Globus pallidus (tissue), 1 donor: ENCODE measurements at places on chromosomes 2 and 18.

DNA sequence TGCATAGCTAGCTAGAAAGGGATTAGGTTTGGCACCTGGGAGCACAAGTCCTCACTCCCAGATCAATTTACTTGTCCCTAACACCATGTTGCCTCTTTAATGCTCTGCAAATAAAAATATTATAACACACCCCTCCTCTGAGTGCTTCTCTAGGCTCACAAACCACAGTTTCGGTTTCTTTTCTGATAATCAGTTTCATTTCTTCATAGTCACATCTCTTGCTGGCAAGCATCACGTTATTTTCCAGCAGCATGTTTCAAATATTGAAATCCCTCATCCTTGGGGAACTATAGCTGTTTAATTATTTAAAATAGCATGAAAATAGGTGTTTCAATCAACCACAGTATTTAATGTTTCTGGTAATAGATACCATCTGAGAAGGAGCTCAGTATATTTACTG lies 13.9 kb upstream of the SMCHD1 start:
- DNase-seq = peak; percentile 28

GRCh38 chr18:70359071-70359470 lies 70.2 kb downstream of the SOCS6 start:
- DNase-seq = no peak

DNA sequence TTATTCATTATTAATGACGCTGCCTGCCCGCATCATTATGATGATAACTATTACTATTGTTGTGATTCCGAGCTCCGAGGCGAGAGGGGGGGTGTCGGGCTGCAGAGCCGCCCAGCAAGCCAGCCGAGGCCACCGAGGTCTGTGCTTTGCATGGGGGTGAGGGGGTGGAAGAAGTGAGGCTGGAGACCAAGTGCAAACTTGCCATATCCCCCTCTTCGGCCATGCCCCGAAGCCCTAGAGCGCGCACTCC lies 3.6 kb downstream of the BCL11A start:
- DNase-seq = no peak

DNA sequence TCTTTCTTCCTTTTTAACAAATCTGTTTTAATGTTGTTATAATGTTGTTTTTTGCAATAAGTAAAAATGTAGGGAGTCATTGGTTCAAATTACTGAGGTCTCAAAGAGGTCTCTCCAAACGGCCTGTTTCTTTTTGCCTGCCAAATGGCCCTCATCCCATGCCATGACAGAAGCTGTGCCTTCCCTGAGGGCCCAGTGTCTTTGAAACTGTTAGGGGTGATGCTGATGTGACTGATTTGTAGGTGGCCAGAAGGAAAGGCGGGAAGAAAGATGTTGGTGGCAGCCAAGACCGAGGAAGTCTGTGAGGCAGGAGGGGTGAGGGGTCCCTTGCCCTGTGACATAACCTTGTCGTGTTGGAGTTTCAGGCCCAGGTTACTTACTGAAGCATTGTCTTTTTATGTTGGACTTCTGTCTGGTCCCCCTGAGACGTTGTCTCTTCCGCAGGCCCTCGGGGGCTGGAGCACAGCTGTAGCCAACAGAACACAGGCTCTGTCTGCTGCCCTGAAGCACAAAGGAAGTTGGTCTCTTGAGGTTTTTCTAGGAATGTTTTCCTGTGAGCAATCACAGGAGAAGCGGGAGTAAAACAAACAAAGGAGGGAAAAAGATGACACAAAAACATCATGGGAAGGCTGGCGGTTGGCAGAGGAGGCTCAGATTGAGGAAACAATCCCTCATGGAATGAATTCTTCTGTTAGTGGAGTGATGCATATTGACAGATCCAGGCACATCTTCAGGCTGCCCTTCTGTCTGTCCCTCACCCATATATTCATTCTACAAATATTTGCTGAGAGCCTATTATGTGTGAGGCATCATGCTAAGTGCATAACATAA lies 4.9 kb upstream of the ST3GAL5 start:
- DNase-seq = peak; percentile 53

GRCh38 chr18:75159646-75160356 lies 49.1 kb downstream of the PTGR3 start:
- DNase-seq = no peak

- no peak for DNase-seq
Measured at GRCh38 chr2:178363252-178363651, 87.7 kb downstream of the PRKRA start.

DNA sequence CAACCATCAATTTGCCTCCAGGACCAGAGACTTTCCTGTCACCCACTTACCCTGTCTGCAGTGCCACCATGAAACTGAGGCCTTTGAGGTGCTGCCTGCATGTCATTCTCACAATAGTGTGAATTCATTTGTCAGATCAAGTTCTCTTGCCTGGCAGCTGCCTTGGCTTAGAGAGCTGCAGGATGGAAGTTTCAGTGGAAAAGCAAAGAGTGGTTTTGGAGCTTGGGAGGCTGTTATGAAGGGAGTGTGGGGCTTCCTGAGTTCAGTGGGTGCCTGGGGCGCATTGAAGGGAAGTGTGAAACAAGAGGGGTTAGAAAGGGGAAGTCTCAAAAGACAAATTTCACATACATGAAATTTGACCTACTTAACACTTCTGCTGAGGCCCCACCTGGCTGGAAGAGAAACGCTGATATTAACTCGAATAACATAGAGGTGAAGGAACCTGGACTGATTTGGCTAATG lies 7.9 kb upstream of the LBH start:
- DNase-seq = no peak

GRCh38 chr2:23565814-23566213 lies 180.8 kb downstream of the KLHL29 start:
- no peak for DNase-seq

- DNase-seq = no peak
Measured at GRCh38 chr2:153828335-153828734, 43.4 kb upstream of the GALNT13 start.

- no peak for DNase-seq
Measured at GRCh38 chr18:23933407-23933806, 81.1 kb upstream of the TTC39C start.

DNA sequence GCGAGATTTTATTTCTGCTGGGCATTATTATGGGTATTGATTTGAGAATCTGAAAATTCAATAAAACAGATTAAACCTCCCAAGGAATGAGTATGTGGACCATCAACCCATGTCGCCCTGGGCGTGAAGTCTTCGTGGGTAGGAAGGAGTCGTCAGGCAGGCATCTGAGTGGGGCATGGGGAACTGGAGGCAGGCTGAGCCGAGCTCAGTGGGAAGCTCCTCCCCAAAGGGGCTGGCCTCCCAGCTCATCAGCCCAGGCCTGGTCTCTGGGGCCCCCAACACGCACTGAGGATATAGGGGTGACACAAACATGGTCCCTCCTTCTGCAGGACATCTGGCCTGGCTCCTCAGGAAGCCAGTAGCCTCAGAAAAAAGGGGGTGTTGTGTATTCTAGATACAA lies 265.2 kb downstream of the TFCP2L1 start:
- DNase-seq = no peak

GRCh38 chr2:71933467-71934319 lies 214.0 kb downstream of the CYP26B1 start:
- DNase-seq = no peak

DNA sequence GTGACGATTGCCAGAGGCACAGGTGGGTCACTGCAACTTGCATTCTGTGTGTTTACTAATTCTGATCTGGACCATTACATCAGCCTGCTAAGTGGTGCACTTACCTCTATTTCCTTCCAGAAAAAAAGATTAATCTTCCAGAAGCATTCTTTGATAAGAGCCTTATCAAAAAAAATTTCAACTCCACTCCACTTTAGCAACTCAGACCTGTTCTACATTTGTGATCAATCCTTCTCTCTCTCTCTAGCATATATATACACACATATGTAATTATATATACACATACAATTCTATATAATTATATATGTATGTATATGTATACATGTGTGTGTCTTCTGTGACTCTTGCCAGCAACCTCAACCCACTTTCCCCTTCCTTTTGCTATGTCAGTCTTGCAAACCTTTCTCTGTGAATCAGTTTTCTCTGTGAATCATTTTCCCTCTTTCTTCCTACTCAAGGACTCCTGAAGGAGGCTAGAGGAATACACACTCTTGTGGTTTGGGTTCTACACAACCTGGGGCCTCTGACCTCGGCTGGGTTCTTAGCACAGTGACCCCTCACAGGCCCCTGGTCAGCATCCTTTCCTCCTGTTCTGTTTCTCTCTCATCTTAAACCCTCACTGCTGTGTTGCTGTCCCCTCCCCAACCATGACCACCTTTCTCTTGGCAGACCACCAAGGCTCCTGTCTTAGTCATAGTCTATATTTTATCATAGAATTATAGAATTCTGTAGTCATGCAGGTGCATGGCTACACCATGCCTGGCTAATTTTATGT lies 130.4 kb upstream of the PELI1 start:
- DNase-seq = no peak

GRCh38 chr18:5180254-5180653 lies 16.8 kb downstream of the AKAIN1 start:
- DNase-seq = no peak

GRCh38 chr18:55997151-55997561 lies 409.2 kb upstream of the TCF4 start:
- DNase-seq = peak; percentile 51

GRCh38 chr18:57806978-57807285 lies 3.8 kb upstream of the ATP8B1 start:
- DNase-seq = no peak

GRCh38 chr2:85661139-85661858 lies 6.7 kb downstream of the SFTPB start:
- DNase-seq = no peak

DNA sequence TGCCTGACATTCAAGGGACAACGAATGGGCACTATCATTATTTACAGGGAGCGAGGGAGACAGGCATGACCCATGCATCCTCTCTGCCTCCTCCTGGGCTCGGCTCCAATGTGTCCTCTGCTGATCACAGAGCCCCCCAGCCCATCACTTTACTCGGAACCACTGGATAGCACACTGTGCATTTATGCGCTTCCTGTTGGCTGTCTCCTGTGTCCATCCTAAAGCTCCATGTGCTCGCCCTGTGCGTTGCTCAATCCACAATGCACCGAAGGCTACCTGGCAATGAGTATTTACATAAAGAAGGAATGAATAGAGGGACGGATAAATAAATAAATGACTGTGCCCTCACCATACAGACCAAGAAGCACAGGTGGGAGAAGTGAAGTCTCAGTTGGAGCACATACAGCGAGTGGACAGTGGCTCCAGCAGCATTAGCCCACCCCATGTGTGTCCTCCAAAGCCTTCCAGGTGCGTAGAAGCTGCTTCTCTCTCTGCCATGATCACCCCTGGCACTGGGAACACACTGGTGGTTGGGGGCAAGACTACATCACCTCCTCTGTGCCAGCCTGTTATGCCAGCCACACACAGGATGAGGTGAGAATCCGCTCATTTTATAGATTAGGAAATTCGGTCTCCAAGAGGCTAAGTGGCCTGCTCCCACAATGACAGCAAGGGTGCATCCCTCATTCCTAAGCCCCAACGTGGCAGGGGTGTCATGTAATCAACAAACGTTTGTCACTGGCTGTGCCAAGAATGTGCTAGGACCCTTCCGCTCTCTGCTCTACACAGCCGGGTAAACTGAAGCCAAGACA lies 2.3 kb upstream of the GDF7 start:
- no peak for DNase-seq

DNA sequence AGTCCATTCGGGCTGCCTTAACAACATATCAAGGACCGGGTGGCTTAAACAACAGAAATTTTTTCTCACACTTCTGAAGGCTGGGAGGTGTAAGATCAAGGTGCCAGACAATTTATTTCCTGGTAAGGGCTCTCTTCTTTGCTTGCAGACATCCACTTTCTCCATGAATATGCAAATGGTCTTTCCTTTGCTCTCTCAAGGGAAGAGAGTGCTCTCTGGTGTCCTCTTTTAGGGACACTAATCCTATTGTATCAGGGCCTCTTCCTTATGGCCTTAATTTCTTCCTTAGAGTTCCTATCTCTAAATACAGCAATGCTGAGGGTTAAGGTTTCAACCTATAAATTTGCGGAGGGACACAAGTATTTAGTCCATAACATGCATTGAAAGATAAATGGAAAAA lies 770.8 kb downstream of the DSC3 start:
- no peak for DNase-seq

- DNase-seq = no peak
Measured at GRCh38 chr2:239630618-239631286, 229.9 kb upstream of the HDAC4 start.

- no peak for DNase-seq
Measured at GRCh38 chr2:176419591-176420071, 150.4 kb downstream of the MTX2 start.

DNA sequence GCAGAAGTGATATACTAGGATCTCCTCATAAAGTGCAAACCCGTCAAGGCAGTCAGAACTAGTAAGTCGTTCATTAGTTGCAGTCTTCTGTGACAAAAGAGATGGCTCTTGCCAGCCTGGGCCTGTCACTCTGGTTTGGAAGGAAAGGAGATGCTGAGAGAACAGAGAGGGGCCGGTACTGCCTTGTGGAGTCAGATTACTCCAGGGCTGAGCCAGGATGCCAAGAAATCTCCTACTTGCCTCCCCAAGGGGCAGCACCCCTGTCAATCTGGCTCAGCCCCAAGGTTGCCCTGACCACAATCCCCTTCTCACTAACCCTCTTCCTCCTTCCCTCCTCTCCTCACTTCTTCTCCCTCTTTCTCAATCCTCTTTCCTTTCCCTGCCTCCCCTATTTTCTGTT lies 62.9 kb upstream of the ASPRV1 start:
- DNase-seq = no peak

DNA sequence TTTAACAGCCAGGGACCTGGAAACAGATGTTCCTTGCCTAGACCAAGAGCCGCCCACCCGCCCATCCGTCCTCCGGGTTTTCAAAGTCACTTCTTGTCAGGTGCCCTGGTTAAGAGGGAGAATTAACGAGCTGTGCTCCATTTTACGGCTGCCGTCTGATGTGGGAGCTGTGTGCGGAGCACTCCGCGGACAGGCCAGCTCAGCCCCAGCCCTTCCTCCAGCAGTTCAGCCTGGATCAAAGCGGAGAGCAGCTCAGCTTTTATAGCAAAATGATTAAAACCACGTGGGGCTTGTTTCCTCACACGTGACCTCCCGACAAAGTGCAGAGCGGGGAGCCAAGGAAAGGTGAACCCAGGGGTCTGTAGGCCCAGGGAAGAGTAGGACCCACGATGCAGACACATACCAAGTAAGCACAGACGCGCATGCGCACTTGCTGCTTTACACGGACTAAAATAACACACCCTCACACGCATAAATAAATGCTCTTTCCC lies 46.1 kb upstream of the PKDCC start:
- DNase-seq = no peak

GRCh38 chr2:182821182-182821581 lies 45.3 kb downstream of the FRZB start:
- DNase-seq = no peak

GRCh38 chr2:138615257-138615656 lies 113.7 kb downstream of the SPOPL start:
- no peak for DNase-seq
